Ovary (tissue), 10 donors: ENCODE measurements at places on chromosomes 5 and 9. TPM values are rescaled to one million over a fixed set of nuclear protein-coding genes. Genes with fewer than 3 reads are reported as not detected.

Gene HTR4
- total RNA-seq: 0.11 TPM

GRCh38 chr5:144566747-144567420 lies 396.2 kb downstream of the KCTD16 start:
- no peaks in the 10 kb centered on the region for H3K4me1 ChIP-seq
- H3K36me3 ChIP-seq: no peaks in the 10 kb centered on the region
- no peak overlapping the region for H3K4me3 ChIP-seq
- H3K27me3 ChIP-seq: no peaks in the 10 kb centered on the region

GRCh38 chr5:151923866-151924476 lies 680 bp downstream of the GLRA1 start:
- H3K27me3 ChIP-seq: no peaks in the 10 kb centered on the region
- no peak for DNase-seq
- no peak overlapping the region for H3K4me3 ChIP-seq
- no peaks in the 10 kb centered on the region for H3K4me1 ChIP-seq
- no peak overlapping the region for H3K27ac ChIP-seq

DNA sequence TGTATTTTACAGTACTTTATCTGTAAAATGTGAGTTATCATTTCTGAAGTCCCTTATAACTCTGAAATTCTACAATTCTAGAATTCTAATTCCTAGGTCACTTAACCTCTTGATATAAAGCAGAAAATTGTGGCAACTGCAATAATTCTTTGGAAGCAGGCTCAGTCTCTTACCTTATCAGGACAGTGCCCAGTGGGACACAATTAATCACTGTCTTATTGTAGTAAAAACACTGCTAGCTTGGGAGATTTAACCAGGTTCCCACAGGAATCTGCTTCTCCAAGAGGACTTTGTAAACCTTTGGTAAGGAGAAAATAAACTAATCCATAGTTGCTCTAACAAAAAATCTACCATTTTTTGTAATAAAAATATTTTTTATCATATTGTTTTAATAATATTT lies 18.3 kb upstream of the SPATA9 start:
- H3K4me3 ChIP-seq: no peak overlapping the region
- H3K4me1 ChIP-seq: no peaks in the 10 kb centered on the region
- no peak for DNase-seq
- H3K27ac ChIP-seq: no peak overlapping the region
- H3K36me3 ChIP-seq: no peaks in the 10 kb centered on the region

GRCh38 chr5:180668835-180669596 lies 19.6 kb upstream of the FLT4 start:
- DNase-seq: no peak
- H3K4me1 ChIP-seq: no peaks in the 10 kb centered on the region
- no peaks in the 10 kb centered on the region for H3K36me3 ChIP-seq
- H3K4me3 ChIP-seq: no peak overlapping the region

DNA sequence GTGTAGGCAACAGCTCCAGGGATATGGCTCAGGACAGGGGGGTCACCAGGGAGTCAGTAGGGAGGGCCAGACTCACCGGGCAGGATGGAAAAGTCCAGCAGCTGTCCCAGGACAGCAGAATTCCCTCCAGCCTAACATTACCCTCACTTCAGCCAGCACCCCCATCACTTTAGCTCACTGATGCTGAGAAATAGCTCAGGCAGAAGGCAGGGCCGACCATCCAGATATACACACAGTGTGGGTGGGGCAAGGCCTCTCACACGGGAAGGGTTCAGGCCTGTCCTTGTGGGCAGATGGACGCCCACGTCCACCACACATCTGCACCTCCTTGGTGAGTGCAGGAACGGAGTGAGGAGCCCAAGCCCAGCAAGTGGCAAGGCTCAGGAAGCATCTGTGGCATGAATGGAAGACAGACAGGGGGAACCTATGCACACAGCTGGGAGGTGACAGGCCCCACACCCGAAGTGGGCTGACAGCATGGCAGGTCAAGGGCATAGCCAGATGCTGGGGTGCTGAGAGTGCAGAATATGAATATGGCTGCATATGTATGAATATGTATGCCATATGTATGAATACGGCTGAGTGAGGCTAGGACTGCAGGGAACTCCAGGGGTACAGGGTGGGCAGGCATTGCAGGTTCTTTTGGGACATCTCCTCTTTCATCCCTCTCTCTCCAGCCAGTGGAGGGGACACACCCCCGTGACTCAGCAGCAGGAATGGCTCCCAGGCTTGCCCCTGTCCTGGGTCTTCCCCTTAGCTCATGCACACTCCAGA lies 17.0 kb downstream of the BICD2 start:
- peaks cover 26% of the 10 kb centered on the region for H3K4me1 ChIP-seq
- no peaks in the 10 kb centered on the region for H3K36me3 ChIP-seq
- no peaks in the 10 kb centered on the region for H3K27me3 ChIP-seq
- H3K4me3 ChIP-seq: no peak overlapping the region
- no peak overlapping the region for H3K27ac ChIP-seq

DNA sequence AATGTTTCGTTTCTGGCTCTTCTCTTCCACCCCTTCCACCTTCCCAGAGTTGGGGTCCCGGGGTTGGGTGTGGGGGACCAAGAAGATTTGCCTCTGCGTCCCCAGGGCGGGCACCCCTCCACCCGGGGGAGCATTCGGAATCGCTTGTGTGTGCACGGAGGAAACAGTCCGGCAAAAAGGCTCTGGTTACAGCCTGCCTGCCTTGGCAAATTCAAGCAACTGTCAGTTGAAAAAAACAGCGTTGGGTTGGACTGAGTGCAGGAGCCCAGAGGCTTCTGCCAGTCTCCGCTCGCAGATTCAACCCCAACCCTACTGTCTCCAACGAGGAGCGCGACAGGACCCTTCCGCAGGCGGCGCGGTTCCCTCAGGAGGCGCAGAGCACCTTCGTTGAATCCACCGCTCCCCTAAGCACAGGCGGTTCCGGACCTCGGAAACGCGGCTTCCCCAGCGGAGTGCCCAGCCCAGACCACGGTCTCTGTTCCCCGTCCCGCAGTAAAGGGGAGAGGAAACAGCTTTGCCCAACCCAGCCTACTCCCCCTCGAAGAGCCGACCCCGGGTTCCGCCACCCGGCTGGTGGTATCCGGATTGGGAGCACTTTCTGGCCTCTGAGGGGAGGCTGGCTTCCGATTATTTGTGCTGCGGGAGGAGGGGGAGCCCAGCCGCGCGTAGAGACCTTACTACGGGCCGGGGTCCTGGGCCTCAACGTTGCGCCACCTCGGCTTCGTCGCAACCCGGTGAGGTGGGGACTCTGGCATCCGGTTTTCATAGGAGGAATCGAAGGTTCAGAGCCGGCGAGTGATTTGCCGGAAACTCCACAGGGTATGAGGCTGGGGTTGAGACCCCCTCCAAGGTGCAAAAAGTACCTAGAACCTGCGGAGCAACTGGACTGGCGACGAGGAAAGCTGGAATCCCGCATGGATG lies 9.6 kb downstream of the LHX6 start:
- no peak for DNase-seq
- no peaks in the 10 kb centered on the region for H3K27me3 ChIP-seq
- no peak overlapping the region for H3K27ac ChIP-seq

DNA sequence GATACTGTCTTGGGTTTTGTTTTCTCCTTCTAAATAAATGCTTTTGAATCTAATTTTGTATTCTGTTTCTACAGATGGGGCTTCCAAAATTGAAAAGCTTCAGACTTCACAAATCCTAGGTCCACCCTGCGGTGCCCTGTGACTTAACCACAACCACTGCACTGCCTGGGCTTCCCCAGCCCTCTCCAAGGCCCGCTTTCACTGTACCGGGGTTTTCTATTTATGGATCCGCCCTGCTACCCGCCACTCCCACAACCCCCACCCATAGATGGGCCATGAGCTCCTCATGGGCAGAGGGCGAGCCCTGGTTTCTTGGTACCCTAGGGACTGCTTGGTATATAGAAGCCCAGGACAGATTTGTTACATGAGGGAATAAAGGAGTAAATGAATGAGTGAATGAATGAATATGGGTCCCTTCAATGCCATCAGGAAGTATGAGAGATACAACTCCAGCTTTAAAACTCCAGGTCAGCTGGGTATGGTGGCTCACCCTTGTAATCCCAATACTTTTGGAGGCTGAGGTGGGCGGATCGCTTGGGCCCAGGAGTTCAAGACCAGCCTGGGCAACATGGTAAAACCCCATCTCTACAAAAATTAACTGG lies 39.8 kb upstream of the NEK6 start:
- no peak for DNase-seq
- H3K4me3 ChIP-seq: no peak overlapping the region
- no peaks in the 10 kb centered on the region for H3K27me3 ChIP-seq
- no peaks in the 10 kb centered on the region for H3K4me1 ChIP-seq
- no peaks in the 10 kb centered on the region for H3K36me3 ChIP-seq
